Omental fat pad (tissue), 4 donors: ENCODE measurements at places on chromosomes 2 and 18.

DNA sequence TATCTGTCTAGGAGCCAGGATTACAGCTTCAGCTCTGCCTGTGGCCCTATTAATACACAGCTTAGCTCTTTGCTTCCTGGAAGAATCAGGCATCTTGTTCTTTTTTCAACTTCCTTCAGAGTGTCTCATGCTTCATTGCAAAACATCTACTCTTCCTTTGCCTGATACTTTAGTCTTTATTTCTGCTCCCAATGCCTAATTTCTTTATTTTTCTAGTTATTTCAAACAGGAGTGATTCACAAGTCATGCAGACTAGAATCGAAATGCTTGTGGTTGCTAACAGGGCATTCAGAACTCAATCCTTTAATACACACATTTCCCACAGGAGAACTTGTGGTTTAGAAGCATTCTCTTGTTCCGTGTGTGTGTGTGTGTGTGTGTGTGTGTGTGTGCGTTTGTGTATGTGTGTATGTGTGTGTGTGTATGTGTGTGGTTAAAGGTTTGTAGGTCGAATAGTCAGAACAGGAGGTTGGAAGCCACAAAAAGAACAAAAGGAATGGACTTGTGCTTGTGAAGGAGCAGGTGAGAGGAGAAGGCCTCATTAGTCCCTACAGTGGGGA, 28.3 kb upstream of the INSIG2 start:
- DNase-seq = no peak

GRCh38 chr2:191264647-191265081, 19.5 kb downstream of the MYO1B start:
- DNase-seq = no peak

DNA sequence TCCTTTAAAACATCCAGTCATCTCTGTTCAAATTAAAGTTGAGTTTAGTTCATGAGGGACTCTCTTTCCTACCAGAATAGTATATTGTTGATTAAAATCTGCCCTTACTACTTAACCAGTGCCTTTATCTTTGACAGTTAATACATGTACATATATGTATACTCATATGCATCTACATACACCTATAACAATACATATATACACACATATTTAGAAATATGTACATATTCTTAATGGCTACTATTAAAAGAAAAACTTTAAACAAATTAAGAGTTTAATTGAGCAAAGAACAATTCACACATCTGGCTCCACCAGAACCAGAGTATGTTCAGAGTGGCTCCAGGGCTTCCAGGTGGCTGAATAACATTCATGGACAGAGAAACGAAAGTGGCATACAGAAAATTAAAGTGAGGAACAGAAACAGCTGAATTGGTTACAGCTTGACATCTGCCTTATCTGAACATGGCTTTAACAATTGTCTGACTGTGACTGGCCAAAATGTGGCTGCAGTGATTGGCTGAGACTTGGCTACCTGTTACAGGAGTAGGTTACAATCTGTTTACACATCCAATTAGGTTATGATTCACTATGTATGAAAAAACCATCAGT, 38.8 kb downstream of the ZNF519 start:
- DNase-seq = no peak

GRCh38 chr2:120974950-120975349, 239.3 kb downstream of the GLI2 start:
- no peak for DNase-seq

DNA sequence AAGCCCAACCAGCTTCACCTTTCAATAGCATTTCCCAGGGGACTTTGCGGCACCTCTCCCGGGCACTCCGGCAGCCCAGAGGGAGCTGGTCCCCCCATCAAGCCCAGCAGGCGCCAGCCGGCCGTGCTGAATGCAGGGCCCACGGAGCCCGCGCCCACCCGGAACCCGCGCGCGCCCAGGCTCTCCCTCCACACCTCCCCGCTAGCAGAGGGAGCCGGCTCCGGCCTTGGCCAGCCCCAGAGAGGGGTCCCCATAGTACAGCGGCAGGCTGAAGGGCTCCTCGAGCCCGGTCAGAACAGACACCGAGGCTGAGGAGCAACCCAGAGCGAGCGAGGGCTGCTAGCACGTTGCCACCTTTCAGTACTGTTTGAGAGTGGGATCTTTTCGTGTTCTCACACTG, 300.8 kb downstream of the DSEL start:
- no peak for DNase-seq

DNA sequence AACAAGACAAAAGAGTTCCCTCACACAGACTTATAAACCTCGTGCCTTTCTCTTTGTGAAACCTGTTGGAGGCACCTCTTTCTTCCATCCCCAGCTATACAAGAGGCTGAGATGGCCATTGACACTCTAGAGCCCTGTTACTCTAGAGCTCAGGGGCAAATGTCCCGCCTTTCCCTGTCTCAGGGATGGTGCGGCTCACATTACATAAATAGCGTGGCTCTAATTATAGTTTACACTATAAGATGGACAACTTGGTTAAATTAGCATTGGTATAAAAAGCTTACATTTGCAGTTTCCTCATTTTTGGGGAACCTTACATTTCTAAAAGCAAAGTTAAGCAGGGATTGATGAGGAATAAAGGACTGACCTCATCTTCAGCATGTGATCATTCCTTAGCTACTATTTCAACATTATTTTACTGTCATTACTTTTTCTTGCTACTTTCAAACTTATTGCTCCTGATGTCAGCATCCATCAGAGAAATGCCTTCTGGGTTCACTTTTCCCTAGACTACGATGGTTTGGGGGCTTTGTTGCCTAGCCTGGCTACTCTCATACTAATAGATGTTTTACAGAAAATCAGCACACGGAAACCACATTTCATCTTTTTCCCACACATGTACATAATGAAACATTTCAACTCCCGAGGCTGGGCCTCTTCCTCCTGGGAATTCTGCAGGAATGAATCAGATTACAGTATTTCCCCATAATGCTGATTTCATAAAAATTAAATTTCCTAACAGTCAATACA, 40.4 kb downstream of the FTCDNL1 start:
- no peak for DNase-seq
